ENCODE measurements at places on chromosomes 6 and 20.

DNA sequence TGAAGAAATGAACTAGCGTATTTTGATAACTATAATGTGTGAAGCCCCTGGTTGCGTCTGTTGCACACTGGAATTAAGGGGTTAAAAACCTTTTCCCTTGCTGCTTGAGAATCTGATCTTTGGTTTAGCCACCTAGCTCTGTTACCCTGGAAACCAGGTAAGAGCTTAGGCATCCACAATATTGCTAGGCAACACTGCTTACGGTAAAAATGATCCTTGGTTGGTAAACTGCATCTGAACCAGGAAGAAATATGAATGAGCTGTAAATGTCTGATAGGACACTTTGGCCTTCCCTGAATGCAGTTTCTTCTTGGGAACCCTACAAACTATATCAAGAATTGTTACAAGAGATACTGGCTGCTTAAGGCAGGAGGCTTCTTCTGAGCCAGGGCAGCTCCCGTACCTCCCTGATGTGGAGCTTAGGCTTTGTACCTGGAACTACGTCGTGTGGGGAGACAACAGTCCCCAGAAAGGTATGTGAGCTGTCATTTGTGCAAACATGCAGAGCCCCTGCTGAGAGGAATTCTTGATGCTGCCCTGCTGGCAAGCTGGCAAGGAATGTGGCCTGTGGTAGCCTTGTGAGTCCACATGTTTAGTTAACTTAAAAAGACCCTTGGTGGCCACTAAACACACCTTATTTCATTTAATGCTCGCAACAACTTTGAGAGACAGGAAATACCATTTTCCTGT, 18.4 kb downstream of the UBE3D start:
- no peak for DNase-seq

- no peak for DNase-seq
Measured at GRCh38 chr20:33793011-33793931, 17.9 kb upstream of the CHMP4B start.

DNA sequence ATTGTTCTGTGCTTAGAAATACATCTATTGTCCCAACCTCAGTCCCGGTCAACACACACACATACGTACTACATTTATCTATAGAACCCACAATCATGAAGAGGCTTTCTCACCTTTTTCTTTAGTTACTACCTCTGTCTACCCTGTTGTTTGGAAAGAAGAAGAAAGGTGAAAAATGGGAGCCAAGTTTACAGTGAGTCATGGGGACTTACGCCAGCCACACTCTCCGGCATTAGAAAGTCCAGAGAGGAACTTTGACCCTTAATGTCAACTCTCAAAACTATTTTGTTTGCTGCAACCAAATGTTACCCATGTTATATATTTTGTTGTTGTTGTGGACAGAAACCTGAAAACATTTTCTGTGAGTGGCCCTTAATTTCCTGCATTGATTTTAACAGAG, 259.1 kb downstream of the ZFAND3 start:
- no peak for DNase-seq

GRCh38 chr6:15523679-15524630, 138.9 kb downstream of the DTNBP1 start:
- DNase-seq = no peak

DNA sequence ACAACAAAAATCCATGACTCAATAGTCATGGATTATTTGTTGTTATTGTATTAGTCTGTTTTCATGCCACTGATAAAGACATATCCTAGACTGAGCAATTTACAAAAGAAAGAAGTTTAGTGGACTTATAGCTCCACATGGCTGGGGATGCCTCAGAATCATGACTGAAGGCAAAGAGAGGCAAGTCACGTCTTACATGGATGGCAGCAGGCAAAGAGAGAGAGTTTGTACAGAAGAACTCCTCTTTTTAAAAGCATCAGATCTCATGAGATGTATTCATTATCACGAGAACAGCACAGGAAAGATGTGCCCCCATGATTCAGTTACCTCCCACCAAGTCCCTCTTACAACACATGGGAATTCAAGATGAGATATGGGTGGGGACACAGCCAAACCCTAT, 144.3 kb upstream of the PLCB4 start:
- no peak for DNase-seq

GRCh38 chr6:100320686-100321085, 144.0 kb downstream of the SIM1 start:
- no peak for DNase-seq

DNA sequence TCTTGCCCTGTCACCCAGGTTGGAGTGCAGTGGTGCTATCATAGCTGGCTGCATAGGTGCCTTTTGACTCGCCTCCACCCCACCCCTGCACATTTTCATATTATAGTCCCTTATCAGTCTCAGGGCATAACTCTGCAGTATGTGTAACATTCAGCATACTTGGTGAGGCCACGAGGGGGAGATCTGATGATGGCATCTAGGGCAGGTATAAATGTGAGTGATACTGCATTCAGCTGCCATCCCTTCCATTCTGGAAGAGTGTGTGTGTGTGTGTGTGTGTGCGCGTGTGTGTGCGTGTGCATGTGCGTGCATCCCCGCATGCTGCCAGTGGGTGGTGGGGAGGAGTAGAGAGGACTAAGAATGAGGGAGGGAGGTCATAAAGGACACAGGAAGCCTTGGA, 81.4 kb downstream of the JARID2 start:
- no peak for DNase-seq

GRCh38 chr6:114346451-114346850, 3.6 kb upstream of the HS3ST5 start:
- DNase-seq = no peak

- no peak for DNase-seq
Measured at GRCh38 chr20:25197183-25197869, 1.8 kb downstream of the ENTPD6 start.

GRCh38 chr20:295804-296203, 1.6 kb upstream of the ZCCHC3 start:
- no peak for DNase-seq

- no peak for DNase-seq
Measured at GRCh38 chr20:21564127-21564773, 50.4 kb upstream of the NKX2-2 start.

DNA sequence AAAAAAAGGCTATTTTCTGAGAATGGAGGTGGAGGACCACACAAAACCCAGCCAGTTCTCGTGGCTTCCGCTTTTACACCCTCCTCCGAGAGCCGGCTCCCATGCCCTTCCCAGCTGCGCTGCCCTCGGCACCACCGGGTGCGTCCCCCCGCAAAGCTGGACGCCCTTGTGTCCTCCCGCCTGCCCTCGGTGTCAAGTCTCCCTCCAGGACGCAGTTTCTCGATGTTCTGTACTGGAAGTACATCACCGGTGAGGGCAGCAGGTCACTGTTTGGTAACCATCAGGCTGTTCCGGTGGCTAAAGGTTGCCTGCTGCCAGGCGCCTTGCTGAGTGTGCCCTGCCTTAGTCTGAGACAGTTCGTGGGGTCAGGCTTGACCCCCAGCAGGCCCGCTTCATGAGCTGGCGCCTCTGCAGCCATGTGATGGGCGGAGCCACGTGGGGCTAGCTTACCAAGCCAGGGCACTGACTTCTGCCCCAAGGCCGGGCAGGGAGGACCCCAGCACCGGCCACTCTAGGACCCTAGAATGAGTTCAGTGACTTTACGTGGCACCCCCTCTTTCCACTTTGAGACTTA, 34.6 kb downstream of the RREB1 start:
- no peak for DNase-seq

- no peak for DNase-seq
Measured at GRCh38 chr6:1027109-1027794, 284.6 kb upstream of the FOXQ1 start.

DNA sequence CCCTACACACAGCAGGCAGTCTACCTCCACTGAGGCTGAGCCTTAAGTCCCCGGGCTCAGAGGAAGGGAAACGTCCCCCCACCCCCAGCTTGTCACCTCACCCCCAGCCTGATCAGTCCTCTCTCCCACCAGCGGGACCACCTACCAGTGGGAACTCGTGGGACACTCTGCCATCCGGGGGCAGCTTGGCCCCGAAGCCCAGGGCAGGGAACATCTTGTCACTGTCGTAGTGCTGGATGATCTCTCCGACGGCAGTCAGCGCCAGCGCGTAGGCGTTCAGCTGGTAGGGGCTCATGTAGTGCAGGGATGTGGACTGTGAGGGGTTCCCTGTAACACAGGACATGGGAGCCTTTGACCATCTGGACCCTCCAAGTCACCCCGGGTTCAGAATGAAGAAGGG, 48.6 kb downstream of the RAB44 start:
- DNase-seq = no peak

DNA sequence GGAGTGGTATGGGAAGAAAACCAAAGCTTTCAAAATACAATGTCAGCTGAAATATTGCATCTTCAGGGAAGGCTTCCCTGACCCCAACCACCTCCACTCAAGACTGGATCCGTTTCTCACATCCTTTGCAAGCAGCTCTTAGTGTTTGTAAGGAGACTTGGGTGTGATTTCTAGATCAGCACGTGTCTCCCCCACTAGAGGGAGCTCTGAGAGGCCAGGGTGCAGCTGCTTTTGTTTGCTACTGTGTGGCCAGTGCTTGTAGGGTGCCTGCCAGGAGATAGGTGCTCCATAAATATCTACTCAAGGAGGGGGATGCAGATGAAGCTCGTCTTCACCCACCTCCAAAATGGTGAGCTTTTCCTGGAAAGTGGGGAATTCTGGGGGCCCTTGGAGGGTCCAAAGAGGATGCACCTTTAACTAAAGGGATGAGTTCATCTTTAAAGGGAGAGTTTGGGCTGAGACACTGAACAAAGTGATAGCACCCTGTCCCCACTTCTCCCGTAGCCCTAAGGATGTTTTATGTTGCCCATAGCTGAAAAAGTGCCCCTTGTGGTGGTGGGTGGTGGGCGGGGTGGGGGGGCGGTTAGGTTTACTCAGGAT, 52.6 kb upstream of the MAFB start:
- no peak for DNase-seq

DNA sequence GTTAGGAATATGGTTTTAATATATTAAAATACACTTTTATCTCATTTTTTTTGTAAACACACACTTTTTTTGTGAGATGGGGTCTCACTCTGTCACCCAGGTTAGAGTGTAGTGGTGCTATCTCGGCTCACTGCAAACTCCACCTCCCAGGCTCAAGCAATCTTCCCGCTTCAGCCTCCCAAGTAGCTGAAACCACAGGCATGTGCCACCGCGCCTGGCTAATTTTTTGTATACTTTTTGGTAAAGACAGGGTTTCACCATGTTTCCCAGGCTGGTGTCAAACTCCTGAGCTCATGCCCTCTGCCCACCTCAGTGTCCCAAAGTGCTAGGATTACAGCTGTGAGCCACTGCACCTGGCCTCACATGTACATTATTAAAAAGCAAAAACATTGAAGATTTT, 10.8 kb downstream of the IPCEF1 start:
- DNase-seq = no peak

DNA sequence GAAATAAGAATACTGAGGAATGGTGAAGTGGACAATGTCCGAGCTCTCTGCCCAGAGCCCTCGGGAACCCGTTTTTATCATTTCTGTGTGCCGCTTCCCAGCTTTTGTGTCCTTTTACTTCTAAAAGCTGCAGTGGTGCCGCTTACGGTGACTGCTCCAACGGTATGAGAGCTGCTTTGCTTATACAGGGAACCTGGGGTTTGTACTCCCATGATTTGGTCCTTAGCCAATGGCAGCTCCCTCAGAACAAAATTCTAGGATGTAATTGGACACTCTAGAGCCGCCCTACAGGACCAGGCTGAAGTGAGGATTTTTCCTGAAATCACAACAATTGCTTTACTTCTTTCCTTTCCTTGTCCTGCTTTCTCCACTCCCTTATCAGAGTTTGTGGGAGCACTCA, 24.2 kb upstream of the PCSK2 start:
- DNase-seq = no peak

- DNase-seq = no peak
Measured at GRCh38 chr20:48760403-48760983, 67.3 kb downstream of the PREX1 start.

GRCh38 chr6:231779-232178, 60.5 kb upstream of the DUSP22 start:
- no peak for DNase-seq

- DNase-seq = no peak
Measured at GRCh38 chr6:91094806-91095475, 508.1 kb upstream of the MAP3K7 start.

DNA sequence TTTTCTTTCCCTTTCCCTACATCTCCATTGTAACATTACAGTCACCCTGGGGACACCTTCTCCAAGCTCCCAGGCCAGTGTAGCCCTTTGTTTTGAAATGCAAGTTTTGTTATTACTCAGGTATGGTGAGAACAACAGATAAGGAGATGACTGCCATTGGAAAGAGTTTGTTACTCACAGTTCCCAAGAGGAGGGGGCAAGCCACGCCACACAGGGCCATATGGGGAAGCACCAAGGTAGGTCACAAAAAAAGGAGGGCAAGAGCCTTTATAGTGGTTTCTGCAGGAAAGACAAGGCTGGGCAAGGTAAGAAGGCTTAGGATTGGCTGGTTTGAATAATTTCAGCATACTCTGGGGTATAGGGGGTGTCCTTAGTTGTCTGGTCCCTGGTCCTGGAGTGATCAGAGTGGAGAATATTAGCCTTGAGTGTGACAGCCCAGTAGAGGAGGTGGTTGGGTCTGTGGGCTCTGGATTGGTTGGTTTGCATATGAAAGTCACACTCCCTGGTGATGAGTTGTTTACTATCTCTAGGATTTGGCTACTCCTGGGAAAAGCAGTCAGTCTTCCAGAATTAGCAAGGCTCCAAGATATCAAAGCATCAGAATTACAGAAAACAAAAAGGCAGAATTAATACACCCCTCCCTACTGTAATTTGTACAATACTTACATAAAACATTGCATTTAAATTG, 33.1 kb upstream of the SMLR1 start:
- no peak for DNase-seq

GRCh38 chr6:95352064-95352795, 225.1 kb upstream of the MANEA start:
- no peak for DNase-seq

GRCh38 chr6:33390767-33391277, 801 bp upstream of the KIFC1 start:
- DNase-seq = no peak

DNA sequence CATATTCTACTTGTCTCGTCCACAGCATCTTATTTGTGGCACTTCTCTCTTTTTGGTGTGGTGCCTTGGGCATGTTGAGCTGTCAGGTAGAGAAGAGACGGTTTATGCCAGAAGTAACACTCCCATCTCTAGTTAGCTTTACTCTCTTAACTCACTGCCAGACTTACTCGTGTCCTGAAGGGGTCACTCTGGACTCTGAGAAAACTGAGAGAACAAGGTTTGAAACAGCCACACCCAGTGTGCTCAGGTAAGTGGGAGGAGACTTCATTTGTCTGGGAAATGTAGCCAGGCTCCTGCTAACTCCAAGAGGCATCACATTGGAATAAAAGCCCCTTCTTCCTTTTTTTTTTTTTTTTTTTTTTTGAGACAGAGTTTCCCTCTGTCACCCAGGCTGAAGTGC, 360.8 kb downstream of the QKI start:
- DNase-seq = no peak

DNA sequence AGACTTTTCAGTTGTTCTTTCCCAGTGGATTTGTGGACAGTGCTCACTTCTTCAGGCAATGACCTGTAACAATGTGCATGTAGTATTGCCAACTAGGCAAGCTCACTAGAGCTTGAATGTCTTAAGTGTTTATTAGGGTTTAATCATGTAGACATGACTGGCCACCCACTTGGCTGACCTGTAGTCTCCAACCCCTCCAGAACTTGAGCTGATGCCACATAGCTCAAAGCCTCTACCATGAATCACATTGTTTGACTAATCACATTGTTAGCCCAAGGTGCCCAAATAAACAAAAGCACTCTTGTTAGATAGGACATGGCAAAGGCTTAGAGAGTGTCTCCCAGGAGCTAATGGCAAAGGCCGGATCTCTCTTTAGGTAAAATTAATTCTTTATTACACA, 272.7 kb downstream of the GRIK2 start:
- no peak for DNase-seq

Measured in NCI-H1436 treated with DMSO at 0.1 percent for 48 hours (cell line).